Umbilical cord (tissue), 2 donors: ENCODE measurements at places on chromosomes 7 and 10. TPM values are rescaled to one million over a fixed set of nuclear protein-coding genes. Genes with fewer than 3 reads are reported as not detected.
A peak's percentile ranks its signal among the peaks of the same experiment; 100 is the strongest.

DNA sequence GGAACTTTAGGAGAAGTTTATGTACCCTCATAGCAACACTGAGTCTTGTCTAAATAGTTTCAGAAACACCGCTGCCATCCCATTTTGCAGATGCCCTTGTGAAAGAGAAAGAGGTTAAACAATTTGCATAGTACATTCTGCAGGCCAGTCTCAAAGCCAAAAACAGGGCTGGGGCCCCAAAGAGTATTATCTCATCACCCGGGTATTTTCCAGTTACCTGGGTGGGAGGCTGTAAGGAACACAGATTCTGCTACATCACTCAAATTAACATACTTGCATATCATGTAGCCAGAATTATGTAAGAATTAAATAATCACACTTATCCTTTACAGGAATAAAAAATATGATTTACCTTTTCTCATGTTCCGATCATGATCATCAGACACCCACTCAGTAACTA is 3.1 kb upstream of the FAM171A1 start:
- DNase-seq, result no peak

DNA sequence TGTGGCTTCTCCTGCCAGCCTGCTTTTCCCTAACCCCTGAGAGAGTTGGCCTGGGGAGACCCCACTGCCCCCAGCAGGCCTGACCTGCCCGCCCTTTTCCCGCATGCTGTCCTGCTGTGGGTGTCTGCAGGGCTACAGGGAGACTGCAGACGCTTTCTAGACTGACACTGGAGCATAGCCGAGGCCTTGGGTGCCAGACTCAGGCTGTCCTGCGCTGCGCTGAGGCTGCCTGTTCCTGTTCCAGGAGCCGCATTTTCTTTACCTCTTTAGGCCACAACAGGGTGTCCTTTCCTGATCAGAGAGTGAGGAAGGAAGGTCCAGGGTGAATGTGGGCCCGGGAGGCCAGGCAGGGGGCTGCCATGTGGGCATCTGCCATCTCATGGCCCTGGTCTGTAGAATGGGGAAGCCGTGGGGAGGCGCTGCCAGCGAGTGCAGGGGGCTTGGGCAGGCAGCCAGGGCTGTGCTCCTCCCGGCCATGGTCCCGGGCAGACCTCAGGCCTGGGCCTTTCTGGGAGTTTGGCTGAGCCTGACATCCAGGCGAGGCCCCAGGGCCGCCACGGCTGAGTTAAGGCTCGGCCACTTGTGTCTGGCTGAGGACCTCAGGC is 3.6 kb downstream of the PWWP2B start:
- no peak for DNase-seq

DNA sequence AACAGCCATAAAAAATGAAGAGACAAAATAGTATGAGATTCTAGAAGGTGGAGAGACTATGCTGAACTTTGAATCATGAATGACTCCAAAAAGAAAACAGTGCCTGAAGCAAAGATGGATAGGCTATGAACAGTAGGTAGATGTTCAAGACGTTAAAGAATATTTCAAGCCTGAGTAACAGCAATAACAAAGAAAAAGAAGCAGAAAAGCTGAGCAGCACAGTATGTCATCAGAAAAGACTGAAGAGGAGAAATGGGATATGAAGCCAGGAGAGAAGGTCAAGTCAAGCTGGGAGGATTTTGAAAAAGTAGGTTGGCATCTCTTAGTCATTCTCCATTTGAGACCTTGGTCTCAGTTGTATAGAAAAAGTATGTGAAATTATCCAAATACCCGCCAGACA is 484.4 kb downstream of the SORCS1 start:
- no peak for DNase-seq

GRCh38 chr7:112678626-112679025 is 111.6 kb downstream of the TMEM168 start:
- no peak for DNase-seq

- DNase-seq, result no peak
Measured at GRCh38 chr10:56881218-56881617, 520.2 kb upstream of the ZWINT start.

GRCh38 chr7:135326636-135327280 is 93.1 kb downstream of the STRA8 start:
- DNase-seq, result peak; percentile 10

DNA sequence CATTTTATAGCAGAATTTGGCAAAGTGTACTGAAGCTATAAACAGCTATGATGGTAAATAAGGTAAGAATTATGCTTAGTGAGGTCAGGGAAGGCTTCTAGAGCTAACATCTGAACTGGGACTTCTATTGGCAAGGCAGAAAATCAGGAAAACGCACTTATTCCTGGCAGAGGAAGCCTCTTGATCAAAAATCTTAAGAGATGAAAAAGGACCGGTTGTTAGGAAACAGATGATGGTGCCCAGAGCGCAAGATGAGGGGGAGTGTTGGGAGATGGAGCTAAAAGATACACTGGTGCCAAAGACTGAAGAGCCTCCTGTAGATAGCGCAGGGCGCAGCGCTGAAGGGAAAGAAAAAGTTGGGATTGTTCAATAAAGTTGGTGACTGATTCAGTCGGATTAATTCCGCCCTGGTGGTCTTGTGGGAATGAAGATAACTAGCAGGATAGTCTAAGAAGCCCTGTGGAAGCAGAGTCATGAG is 550 bp upstream of the CALU start:
- no peak for DNase-seq

CDK6 gene
- total RNA-seq, result 118 TPM

XRCC2 gene
- 2.2 TPM for total RNA-seq

SKIDA1 gene
- 10.1 TPM for total RNA-seq
